ENCODE measurements at places on chromosomes 1 and 21. TPM values are rescaled to one million over a fixed set of nuclear protein-coding genes. Genes with fewer than 3 reads are reported as not detected.

The VCAM1 gene
- total RNA-seq: 3.0 TPM

The ETV3L gene
- total RNA-seq: not detected

The CACNA1S gene
- not detected for total RNA-seq

The CYP4X1 gene
- total RNA-seq: not detected

The SPATA45 gene
- total RNA-seq: not detected

Data from uterine smooth muscle cell (primary cell).